ENCODE measurements at places on chromosomes 11 and 22.

DNA sequence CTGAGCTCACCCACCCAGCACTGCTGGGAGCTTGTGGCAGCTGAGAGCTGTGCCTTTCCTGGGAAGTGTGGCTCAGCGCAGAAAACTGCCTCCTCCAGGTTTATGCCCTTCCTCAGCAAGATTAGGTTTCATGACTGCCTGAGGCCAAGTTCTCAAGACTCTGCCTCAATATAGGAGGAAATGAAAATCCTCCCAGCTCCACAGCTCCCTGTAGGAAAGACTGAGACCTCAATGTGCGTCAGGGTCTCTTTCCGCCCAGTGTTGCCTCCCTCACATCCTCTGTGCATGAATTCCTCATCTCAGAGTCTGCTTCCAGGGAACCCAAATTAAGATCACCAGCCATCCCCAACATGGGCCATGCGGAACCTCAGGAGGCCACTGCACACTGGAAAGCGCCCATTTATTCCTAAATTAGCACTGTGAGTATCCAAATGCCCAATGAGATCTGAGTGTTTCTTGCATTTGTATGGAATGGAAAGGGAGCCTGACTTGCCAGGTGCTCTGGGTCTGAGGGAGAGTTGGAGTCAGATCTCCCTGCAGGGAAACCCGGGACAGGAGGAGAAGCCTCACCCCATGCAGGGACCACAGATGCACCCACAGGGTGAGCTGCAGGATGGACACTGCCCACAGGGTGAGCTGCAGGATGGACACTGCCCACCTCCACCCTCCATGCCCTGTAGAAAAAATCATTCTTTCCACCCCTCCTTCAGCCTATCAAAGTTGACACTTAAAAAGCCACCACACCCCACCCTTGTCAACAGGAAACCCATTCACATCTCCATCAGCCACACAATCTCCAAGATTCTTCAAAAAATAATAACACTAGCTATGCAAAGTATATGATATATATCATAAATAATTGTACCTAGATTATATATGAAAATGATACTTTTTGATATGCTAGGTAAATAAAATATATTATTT, 97.4 kb upstream of the IGLL5 start:
- no peak for DNase-seq

- no peak for DNase-seq
Measured at GRCh38 chr11:33919645-33920044, 27.8 kb upstream of the LMO2 start.

GRCh38 chr11:107707215-107707671, 4.6 kb downstream of the SLN start:
- no peak for DNase-seq

DNA sequence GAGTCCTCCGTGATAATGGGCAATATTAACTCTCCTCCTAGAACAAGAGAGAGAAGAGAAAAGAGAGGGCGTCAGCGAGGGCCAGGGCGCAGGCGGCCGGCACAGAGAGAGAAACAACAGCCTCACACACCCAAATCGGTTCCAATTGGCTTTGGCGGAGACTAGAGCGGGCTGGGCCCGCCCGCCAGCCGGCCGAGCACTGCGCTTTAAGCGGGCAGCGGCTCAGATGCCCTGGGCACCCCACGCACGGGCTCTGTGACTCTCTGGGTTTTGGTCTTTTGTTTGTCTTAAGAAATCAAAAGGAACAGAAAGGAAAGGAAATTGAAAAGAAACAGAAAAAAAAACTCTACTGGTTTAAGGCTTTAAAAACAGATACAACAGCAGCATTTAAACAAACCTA, 17.0 kb downstream of the SLC22A12 start:
- no peak for DNase-seq

GRCh38 chr22:19974268-19974861, 32.7 kb upstream of the TXNRD2 start:
- peak; percentile 51 for DNase-seq

DNA sequence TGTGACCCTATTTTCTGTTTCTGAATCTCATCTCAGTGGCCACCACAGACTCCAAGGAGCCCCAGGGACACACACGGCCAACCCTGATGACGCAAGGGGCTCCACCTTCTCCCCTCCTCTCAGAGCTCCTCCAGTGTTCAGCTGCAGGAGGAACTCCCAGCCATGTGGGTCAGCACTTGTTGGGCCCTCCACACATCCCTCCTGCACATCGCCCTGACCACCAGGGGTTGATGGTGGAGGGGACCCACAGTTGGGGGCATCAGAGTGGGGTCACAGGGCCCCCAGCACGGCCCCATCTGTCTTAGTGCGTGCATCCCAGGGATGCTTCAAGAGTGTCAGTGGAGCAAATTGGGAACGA, 499.6 kb downstream of the BRD1 start:
- DNase-seq = no peak

DNA sequence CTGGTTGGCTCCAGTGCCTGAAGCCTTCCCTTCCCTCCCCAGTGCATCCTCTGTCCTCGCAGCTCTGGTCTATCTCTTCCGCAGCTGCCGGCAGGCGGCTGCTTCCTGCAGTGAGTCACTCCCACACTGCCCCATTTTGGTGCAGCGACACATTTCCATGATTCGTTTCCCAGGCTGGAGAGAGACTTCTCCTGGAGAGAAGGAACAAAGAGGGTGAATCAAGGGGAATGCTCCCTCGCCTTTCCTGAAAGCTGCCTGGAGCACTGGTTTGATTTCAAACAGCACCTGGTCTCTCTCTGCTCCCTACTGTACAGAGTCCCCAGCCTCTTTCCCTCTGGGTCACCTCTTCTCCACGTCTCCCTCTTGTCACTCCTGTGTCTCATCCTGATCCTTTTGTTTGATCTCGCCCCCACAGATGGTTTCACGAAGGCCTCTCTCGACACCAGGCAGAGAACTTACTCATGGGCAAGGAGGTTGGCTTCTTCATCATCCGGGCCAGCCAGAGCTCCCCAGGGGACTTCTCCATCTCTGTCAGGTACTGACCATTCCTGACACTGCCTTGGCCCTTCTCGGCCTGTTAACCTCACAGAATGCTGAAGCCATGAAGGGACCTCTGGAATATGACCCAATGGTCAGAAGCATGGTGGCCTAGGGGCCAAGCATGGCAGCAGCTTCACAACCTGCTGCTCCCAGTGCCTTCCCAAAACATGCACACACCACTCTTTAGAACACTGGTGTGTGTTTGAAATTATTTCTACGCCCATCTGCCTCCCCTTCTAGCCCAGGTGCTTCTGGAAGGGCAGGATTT, at the start of gene TMA7B:
TSS of gene TMA7B (plus strand) at position 758 of the 808 bp plus-strand sequence. CDS start 3,978 bp downstream, outside the sequence.
- DNase-seq = peak; percentile 56

- no peak for DNase-seq
Measured at GRCh38 chr22:37830093-37830842, 7.1 kb downstream of the GALR3 start.

All from CD8-positive, alpha-beta T cell (primary cell).